Common myeloid progenitor, CD34-positive (primary cell): ENCODE measurements at places on chromosomes 16 and 17.

DNA sequence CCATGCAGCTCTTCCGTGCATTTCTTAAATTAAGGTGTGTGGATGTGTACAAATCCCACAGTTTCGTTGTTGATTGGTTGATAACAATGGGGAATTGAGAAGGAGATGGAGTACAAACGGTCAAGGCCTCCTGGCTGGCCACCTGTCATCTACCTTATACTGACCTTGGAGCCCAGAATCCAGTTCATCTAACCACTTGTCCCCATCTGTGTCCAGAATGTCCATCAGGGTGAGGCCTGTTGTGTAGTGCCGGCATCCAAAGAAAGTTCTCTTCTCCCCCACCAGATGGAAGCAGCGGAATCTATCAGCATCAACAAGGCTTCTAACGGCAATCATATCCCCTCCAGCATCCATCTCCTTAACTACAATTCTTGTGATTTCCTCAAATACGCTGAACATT is 1.5 kb downstream of the GSDMB start:
- no peak for DNase-seq

GRCh38 chr17:343211-343610 is 9.4 kb downstream of the RPH3AL start:
- no peak for DNase-seq

DNA sequence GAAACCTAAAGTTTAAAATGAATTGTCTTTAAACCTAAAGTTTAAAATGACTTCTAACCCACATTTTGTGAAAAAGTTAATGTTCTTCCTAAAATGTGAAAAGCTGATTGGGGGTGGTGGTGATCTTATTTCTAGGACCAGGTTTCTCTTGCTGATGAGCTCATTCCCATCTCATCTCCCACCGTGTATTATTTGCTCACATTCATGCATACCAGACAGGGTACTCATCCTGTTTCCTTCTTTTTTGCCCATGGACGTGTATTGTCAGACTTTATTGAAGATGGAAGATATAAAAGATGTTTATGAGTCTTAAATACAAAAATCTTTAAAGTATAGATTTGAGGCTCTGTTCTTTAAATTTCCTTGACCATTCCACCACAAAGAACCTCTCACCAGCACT is 70.1 kb upstream of the MPHOSPH6 start:
- DNase-seq, result no peak

DNA sequence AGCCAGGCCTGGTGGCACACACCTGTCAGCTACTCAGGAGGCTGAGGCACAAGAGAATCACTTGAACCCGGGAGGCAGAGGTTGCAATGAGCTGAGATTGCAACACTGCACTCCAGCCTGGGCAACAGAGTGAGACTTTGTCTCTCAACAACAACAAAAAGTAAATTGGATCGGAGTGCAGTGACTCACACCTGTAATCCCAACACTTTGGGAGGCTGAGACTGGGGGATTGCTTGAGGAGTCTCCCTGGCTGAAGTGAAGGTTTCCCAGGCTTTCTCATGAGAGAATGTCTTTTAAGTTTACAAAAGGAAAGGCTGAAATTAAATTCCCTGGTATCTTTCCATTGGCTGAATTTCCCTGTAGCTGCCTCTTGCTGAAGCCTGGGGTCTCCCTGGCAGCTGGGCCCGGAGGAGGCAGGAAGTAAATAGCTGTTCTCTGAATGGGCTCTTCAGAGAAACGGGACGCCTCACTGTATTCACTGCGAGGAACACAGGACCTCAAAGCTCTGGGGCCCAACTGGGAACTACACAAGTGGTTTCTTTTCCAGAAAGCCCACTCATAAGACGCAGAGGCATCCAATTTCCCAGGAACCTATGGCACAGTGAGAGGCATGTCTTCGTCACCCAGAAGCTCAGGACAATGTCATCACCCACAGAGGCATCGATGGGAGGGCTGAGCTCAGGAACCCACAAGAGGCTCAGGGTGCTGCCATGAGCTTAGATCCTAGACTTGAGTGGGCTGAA is 77.4 kb upstream of the SMURF2 start:
- no peak for DNase-seq

GRCh38 chr17:73342050-73342522 is 30.3 kb upstream of the CDC42EP4 start:
- DNase-seq, result peak; percentile 10

- no peak for DNase-seq
Measured at GRCh38 chr16:87489434-87490045, 3.3 kb downstream of the ZCCHC14 start.

GRCh38 chr16:80442779-80443178 is 98.0 kb upstream of the DYNLRB2 start:
- DNase-seq, result no peak

DNA sequence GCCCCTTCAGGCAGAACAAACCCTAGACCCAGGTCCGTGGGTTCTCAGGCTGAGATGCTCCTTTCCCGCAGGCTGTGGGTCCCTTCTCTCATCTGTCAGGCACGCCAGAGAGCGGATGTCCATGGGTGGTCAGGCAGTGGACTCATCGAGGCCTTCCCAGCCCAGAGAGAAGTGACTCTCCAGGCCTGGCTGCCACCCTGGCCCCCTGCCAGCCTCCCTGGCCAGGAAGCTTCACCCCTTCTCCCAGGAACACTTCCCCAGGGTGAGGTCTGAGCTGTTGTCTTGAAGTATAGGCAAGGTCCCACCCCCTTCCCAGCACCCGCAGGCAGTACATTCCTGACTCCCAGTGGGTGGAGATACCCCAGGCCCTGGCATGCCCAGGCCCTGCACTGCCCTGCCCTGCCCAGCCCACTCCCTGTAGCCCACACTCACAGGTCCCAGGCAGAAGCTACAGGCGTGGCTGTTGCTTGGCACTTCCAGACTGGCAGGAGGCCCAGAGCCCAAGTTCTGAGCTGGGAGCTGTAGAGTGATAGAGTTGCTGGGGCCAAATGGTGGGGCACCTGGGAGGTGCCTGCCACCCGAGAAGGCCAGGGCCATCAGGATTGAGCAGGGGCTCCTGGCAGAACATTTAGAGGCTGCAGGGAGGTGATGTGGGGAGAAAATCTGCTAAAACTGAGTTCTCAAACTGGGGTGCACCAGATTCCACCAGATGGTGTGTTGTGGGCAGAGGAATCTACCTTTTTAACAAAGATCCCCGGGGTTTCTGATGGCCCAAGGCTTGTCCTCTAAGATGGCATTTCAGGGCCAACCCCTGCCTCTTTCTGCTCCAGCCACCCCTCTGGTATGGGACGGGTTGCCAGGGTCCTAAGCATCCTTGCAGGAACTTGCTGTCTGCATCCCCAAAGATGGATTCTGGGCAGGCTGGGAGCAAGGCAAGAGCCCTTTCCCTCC is 6.7 kb downstream of the ITGA3 start:
- no peak for DNase-seq

- no peak for DNase-seq
Measured at GRCh38 chr17:19242926-19243325, 5.8 kb downstream of the EPN2 start.

GRCh38 chr17:58323366-58324055 is 5.1 kb downstream of the TSPOAP1 start:
- DNase-seq, result no peak

DNA sequence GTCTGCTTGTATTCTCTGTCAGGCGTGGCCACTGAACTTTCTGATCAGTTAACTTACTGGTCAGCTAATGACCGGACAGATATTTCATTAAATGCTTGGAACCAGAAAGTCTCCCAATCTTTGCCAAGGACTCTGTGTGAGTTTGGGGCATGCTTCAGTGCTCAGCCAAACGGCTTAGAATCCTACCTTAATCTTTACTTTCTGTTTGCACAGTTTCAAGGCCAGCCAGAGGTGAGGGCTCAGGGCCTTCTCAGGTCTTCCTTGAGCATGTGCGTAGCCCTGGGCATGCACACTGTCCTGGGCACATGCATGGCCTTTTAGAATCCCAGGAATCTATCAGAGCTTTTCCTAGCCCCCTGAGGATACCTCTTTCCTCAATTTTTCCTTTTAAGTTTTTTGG is 230.1 kb downstream of the RAB11FIP4 start:
- DNase-seq, result no peak

- no peak for DNase-seq
Measured at GRCh38 chr17:44384823-44385286, 4.6 kb downstream of the ITGA2B start.

DNA sequence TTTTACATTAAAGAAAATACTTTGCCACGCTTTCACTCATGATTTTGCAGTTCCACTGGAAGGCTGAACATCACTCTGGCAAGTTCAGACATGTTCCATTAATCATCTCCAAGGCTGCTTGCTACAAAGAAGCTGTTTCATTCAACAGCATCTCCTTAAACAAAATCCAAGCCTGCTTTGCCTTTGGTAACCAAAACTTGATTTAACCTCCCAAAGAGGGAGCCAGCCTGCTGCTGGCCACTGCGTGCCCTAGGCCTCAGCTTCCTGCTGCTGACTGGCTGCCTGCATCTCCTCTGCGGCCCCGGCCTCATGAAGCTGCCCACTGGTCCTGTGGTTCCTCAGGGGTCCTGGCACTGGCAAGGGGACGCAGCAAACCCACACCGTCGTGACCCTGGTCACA is 31.8 kb downstream of the ANKRD11 start:
- DNase-seq, result no peak

DNA sequence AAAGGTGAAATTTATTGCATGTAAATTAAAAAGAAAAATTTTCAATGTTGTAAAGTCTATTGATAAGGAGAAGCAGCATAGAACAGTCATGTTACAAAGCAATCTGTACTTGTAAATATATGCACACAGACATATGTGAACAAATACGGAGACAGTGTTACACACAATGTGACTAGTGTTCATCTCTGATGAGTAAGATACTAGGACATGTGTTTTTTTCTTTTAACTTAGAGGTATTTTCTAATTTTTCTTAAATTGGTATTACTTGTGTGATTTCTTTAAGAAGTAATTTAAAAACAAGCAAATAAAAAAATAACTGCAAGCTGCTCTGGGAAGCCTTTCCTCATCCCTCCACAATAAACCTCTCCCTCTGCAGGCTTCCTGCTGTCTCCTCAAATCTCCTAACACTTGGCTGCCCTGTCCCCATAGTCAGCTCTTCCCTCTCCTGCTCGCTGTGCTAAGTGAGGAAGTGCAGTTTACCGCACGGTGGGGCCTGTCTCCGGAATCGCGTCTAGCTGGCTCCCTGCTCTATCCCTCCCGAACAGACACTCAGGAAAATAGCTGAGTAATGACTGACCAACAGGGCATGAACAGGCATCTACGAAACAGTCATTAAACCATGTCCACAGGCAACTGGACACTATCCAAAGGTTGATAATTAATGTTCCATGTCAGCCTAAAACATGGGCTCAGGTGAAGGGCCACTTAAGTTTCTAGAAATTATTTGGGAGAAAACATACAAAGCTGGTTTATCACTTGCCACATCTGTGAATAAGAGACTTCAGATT is 35.9 kb downstream of the CMTM4 start:
- peak; percentile 65 for DNase-seq

- peak; percentile 29 for DNase-seq
Measured at GRCh38 chr17:16106161-16106891, 106.7 kb downstream of the TTC19 start.

- DNase-seq, result no peak
Measured at GRCh38 chr17:33284022-33284421, 9.1 kb downstream of the ASIC2 start.

DNA sequence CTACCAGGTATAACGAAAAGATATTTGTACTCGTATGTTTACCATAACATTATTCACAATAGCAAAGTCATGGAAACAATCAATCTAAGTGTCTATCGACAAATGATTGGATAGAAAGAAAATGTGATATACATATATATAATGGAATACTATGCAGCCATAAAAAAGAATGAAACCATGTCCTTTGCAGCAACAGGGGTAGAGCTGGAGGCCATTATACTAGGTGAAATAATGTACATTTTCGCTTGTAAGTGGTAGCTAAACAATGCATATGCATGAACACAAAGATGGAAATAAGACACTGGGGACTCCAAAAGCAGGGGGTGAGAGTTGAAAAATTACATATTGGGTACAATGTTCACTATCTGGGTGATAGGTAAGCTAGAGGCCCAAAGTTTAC is 124.0 kb downstream of the MYO1D start:
- no peak for DNase-seq

GRCh38 chr17:69064001-69064400 is 3.3 kb upstream of the ABCA9 start:
- no peak for DNase-seq

DNA sequence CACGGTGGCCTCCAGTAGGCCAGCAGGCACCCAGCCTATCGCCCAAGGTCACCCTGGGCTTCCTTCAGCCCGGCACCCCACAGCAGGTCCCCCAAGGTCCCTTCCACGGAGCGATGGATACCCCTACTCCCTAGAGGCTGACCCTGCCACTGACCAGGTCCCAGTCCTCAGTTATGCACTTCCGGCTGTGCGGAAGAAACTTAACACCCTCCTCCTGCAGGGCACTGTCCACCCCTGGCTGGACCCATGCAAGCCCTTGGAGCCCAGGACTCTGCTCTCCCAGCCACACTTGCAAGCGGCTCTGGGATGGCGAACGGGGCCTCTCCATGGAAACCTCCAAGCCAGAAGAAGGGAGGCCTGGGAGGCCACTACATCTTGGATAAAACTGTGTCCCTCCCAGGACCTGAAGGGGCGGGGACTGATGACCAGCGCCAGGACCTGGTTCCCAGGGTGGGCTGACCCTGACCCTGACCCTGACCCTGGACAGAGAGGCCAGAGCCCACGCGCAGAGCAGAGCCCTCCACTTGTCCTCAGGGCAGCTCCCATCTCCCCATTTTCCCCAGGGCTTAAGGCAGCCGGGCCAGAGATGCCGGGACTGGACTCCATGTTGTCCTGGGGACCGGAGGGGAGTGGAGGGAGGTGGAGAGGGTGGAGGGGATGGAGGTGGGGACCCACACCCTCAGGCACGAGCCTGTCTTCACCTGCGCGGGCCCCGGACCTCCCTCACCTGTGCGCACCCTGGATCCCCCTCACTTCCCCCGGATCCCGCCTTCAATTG is 734 bp downstream of the CEP131 start:
- no peak for DNase-seq

- DNase-seq, result peak; percentile 29
Measured at GRCh38 chr16:58814348-58814801, 80.3 kb upstream of the GOT2 start.

GRCh38 chr16:66360624-66361324 is 5.7 kb upstream of the CDH5 start:
- DNase-seq, result peak; percentile 52

- no peak for DNase-seq
Measured at GRCh38 chr17:14038206-14038605, 31.1 kb upstream of the COX10 start.

DNA sequence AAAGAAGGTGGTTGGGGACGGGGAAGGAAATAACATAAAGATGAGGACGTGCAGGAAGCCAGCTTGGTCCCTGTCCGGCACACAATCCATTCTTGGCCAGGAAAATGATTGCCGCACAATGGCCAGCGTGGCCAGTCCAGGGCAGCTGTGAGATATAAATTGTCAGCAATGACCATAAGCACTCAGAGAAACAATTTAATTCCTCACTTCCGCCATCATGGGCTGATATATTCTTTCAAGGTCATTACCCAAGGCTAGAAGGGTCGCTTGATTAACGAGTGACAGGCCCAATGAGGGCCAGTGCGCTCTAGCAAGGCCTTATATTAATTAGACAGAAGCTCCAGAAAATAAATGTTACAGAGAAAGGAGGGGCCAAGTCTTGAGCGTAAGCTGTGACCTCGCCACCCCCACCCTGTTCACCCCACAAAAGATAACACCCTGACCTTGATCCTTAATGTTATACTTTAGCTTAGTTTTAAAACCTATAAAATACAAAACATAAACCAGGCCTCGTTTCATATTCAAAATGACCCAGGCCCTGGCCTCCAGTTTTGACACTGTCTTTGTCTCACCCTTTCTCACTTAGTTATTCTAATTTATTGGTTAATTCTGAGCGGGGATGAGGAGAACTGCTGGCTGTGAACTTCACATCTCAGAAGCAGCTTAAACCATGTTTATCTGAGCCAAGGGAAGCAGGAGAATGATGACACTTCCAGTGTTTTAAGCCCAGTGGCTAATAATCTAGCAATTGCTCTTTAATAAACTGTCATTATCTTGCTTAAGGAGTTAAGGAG is 478.3 kb upstream of the ZFHX3 start:
- DNase-seq, result no peak
